NCI-H774 (cell line): ENCODE measurements at places on chromosomes 5 and 9.

DNA sequence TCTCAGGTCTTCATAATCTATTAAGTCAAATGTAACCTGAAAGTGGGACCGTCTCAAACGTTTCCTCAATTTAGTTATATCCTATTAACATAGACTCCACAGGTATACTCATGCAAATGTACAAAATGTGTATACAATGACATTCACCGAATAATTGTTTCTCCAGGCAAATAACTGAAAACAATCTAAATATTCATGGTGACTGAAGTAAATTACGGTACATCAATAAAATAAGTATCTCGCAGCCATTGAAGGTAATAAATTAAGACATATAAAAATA lies 482 bp downstream of the IARS1 start:
- no peak for DNase-seq

GRCh38 chr9:16918920-16919319 lies 48.5 kb upstream of the BNC2 start:
- no peak for DNase-seq

DNA sequence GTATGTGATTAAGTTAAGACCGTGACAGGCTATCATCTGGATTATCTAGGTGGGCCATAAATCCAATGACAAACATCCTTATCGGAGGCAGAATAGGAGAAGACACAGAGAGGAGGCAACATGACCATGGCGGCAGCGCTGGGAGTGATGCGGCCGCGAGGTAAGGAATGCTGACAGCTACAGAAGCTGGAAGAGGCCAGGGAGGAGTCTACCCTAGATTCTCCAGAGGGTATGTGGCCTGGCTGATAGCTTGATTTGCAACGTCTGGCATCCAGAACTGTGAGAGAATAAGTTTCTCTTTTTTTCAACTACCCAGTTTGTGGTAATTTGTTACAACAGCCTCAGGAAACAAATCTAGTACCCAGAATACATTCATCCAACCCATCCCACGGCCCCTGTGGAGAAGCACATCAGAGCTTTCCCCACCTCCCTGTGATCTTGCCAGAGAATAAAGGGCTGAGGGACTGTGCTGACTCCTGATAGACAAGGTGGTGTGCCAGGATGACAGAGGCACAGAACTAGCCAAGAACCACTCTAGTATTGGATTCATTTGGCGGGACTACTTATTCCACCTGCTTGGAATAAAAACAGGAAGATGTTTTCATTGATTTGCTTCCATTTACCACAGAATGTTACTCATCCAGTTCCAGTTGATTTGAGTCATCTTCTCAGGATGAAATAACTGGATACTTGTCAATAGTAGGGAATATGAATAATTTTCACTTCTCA lies 187.4 kb downstream of the MAN2A1 start:
- DNase-seq, result no peak

GRCh38 chr5:163505049-163505367 lies 411 bp upstream of the MAT2B start:
- DNase-seq, result no peak

- DNase-seq, result no peak
These were observed 124.5 kb upstream of the PRLR start for GRCh38 chr5:35354751-35355150.

GRCh38 chr5:140355546-140355945 lies 4.4 kb upstream of the SLC4A9 start:
- DNase-seq, result no peak

DNA sequence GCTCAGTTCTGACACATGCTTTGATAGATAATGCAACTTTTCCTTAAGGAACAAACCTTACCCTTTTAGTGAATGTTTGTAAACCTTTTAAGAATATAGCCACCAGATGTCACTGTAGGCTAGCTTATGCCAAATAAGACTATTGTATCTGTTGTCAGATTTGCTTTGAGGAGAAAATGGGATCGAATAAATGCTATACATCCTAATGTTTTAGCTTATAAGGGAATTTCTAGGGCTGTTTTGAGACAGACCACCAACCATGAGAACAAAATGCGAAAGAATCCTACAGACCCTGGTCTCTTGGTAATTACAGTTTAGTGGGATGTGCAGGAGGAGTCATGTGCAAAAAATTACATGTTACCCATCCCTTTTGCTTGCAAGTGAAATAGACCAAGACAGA lies 127.6 kb upstream of the NMUR2 start:
- DNase-seq, result peak; percentile 65

- DNase-seq, result no peak
These were observed 43.8 kb downstream of the CAMK2A start for GRCh38 chr5:150245808-150246207.

- DNase-seq, result no peak
These were observed 385.5 kb downstream of the GLIS3 start for GRCh38 chr9:3914416-3914815.

- no peak for DNase-seq
These were observed 18.3 kb downstream of the BRD3OS start for GRCh38 chr9:134043531-134043988.

DNA sequence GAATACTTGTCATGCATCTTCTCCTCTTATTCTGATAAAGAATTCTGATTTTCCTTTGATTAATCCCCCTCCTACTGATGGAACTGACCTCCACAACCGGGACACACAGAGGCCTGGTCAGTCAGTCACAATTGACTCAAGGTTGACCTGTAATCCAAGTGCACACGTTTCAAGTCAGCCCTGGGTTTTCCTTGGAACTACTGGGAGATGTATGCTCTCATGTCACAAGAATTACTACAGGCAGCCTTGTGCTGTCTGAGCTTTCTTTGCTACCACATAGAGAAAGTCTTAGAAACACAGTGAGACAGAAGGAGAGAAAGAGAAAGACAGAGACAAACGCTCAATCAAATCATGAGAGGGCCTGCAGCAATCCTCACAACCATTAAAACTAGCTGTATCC lies 345.8 kb downstream of the PDE4D start:
- no peak for DNase-seq

DNA sequence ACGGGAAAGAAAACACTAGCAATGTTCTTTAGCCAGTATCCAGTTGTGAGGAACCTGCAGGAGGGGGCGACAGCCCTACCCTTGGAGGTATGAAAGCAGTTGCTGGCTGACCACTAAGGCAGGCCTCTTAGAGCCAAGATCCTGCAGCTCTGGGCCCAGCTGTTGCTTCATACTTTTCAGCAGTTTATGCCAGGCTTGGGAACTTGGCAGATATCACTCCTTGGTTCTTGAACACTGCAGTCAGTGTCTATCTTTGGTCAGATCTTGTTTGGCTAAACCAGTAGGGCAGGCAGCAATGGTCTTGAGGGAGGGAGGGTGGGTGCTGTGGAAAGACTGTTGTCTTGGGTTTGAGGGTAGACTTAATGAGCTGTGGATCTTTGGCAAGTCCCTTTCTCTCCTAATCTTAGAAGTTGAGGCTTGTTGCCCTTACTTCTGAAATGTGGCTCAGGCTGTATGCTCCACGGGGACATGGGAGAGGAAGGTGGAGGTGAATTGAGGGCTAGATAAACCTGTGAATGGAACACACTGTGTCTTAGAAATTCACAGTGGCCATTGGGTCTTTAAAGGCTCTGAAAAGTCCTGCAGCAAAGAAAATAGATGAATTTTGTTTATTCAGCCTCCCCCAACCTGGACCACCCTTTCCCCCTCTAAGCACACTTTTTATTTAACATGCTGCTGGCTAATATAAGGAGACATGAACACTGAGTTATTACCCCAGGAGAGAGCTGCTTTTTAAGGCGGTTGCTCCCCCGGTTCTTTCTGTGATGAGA lies 37.5 kb downstream of the ZNF618 start:
- DNase-seq, result no peak
